ENCODE measurements at places on chromosomes 12 and 14.

GRCh38 chr12:105368047-105368646 is 37.7 kb downstream of the C12orf75 start:
- no peak for DNase-seq

DNA sequence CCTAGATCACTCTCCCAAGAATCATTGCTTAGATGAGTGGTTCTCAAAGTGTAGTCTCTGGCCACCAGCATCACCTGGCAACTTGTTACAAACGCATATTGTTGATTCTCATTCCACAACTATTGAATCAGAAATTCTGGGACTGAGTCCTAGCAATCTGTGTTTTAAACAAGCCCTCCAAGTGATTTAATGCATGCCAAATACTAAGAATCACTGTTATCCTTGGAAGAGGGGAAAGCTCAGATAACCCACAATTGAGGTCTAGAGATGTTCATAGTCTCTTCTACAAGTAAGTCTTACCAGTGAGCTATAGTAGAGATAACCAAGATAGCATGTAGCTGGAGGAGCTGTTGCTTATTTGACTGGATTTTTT is 666.6 kb downstream of the DIO2 start:
- no peak for DNase-seq

GRCh38 chr14:87524011-87524410 is 469.0 kb downstream of the GALC start:
- no peak for DNase-seq

GRCh38 chr14:50669441-50669986 is 1.4 kb upstream of the SAV1 start:
- no peak for DNase-seq

DNA sequence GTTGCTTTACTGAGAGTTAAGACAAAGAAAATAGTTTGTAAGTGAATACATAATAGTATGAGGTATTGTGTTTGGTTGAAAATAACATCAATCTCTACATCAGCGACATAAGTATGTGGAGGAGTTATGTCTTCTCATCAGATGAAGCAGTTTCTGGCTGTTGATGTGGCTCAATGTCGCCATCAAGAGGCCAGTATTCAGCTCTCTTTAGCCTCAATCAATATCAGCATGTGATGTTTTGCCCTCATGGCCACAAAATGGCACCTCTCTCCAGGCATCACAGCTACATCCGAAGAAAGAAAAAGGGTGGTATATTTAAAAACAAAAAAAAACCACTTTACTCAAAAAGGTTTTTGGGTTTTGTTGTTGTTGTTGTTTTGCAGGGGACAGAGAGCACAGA is 302.3 kb upstream of the TMEM132C start:
- no peak for DNase-seq

DNA sequence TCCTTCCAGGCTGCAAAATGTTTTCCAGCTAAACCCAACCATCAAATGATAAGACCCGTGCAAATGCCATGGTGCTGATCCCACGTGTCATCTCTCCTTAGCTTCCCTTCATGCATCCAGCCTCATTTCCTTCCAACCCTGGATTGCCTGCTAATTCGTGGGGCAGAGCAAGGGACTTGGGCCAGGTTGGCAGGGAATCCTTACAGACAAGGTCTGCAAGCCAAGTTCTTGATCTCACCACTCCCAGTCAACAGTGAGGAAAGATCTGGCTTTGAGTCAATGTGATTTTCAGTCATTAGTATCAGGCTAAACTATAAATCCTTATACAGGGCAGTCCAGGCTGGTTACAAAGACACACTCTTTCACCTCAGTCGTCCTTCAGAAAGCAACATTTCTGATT is 150.9 kb downstream of the ANO2 start:
- no peak for DNase-seq

DNA sequence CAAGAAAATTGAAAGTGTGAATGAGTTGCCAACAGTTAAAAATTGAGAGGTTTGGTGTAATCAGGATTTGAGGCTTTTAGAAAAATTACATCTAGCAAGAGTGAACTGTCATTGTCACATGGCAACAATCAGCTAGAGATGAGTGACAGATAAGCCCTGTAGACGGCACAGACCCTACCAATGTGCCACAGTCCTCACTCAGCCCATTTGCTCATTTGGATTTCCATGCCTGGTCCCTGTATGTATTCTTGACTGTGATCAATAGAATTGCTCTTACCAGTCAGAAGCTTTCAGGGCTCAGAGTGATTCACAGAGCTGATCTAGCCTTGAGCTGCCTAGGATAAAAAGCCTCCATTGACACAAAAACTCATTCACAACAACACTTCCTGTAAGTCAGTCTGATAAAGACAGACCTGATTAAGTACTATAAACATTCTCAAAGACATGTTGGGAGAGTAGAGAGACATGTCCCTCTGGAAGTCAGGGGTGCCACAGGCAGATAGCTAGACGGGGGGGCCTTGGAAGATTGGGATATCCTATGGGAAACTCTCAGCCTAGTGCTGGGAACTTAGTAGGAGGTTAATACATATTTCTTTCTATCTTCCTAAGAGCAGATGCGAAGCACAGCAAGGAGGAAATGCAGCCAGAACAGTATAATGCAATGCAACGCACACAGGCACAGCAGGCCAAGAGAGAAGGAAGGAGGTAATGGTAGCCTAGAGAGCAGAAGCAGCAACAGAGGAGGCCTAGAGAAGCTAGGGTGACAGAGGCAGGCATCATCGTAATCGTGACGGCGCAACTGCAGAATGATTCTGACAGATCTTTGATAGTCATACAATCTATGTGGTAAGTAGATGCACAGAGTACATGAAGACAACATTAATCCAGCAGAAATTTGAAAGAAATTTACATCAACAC is 2.0 kb upstream of the PELI2 start:
- no peak for DNase-seq

DNA sequence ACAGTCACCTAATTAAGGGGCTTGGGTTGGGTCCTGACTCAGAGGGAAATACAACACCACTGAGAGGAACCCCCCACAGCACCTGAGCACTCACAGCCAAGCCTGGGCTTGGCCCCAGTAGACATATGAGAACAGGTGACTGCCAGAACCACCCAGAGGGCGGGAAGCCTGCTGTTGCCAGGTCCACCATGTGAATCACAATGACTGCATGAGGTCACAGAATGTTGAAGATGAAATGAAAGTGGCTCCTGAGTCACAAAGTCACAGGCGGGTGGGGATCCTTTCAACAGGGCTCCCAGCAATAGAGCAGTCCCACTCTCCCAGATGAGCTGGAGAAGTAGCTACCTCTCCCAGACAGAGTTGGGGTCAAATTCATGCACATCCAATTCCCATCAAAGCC is at the start of gene LRRC74A:
TSS of gene LRRC74A (plus strand) at position 287 of the 400 bp plus-strand sequence. CDS start 290 bp downstream, outside the sequence.
- no peak for DNase-seq

GRCh38 chr14:23071244-23071920 is 14.1 kb upstream of the CDH24 start:
- no peak for DNase-seq

- DNase-seq = no peak
These were observed 7.5 kb downstream of the MAP3K9 start for GRCh38 chr14:70801836-70802235.

DNA sequence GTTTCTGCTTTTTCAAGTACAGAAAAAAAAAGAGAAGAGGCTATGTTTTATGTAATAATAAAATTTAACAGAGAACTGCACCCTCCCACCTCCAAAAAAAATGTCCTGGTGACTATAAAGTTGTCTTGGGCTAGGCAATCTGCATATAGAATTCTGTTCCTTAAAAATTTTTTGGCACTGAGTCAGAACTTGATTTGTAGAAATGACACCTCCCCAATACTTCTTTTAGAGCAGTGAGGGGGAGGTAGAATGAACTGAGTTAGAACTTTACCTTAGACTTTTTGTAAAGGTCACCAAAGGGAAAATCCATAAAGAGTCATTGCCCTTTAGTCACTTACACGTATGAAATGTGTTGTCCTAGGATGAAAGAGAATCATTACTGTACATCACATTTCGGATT is 80.0 kb downstream of the BTG1 start:
- DNase-seq = no peak

DNA sequence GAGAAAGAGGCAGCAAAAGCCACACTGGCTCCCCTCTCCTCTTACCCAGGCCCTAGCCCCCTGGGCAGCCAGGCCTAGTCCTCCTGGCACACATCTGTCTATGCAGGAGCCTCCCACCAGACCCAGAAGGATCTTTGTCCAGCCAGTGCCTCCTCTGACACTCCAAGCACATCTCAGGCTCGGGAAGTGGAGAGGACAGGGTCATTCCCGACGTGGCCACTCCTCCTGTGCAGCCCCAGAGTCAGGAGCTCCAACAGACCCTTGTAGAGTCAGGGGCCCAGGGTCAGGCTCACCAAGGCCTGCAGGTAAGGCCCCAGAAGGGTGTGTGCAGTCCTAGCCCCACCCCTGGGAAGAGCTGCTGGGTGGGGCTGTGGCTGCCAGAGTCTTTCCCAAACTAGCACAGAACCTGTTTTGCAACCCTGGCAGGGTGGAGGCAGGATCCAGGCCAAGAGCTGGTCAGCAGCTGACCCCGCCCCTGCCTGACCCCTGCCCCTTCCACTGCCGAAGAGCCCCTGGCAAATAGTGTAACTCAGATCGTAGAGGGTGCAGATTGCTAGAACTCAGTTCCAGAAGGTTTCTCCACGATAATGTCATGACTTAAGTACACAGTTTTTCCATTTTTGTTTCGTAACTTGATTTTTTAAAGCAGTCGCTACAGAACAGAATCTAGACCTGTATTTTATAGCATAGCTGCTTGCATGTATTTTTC is 26.6 kb upstream of the PNMA1 start:
- no peak for DNase-seq

- DNase-seq = no peak
These were observed 46.2 kb upstream of the GRIP1 start for GRCh38 chr12:66725031-66725430.

GRCh38 chr12:49577589-49578315 is 9.8 kb upstream of the MCRS1 start:
- DNase-seq = no peak

GRCh38 chr12:85509081-85509856 is 229.2 kb downstream of the ALX1 start:
- DNase-seq = no peak

- DNase-seq = no peak
These were observed 14.1 kb downstream of the CORO1C start for GRCh38 chr12:108717243-108717642.

DNA sequence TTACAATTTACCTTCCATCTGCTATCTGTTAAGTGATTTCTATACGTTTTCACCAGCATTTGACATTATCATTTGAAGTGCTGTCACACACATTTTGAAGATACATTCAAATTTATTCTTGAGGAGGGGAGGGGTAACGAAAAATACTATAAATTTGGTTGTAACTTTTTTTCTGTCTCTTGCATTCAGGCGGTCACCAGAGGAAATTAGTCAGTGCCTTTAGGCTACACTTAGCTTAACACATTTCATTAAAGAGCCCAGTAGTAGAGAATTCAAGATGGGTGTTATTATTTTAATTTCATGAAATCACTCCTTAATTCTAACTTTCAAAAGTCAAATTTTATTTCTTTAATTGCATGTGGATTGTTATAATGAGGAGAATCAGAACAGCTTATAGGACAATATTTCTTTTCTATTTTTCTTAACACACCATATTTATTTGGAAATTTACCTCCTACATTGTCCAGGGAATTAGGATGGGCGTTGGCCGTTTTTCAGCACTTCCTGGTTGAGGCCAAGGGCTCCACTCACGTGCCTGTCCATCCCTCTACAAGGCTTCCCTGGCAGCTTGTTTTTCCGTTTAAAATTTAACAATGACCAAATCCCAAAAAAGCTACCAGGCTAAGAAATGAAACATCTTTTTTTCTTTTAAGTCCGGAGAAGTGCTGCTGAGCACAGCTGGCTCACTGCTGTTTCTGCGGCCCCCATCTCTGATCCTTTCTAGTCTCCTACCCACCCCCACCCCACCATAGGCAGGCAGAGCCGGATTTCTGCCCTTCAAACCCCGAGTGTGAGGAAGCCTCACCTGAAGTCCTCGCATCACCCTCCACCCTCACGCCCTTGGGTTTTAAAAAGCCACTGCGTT is 1.1 kb upstream of the FAR2 start:
- no peak for DNase-seq

DNA sequence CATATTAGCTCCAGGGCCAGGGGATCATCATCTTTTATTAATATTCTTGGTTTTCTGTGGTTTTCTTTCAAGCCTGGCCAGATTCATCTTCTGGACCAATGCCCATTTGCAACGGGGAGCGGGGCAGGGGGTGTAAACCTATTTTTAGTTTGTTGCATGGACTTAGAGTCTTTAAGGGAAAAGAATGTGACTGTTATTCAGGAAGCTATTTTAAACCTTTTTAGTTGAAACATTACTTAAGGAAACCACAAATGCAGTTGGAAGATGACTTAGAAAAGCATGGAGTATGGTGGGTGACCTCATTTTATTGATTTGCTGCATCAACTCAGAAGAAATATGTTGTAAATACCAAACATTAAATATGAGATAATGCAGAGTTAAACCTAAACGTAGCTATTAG is 368.4 kb upstream of the E2F7 start:
- DNase-seq = no peak

- no peak for DNase-seq
These were observed 2.4 kb upstream of the HOXC4 start for GRCh38 chr12:54051026-54051842.

GRCh38 chr12:108570743-108571608 is 8.6 kb downstream of the ISCU start:
- DNase-seq = no peak

- no peak for DNase-seq
These were observed 10.6 kb downstream of the MCRS1 start for GRCh38 chr12:49557187-49557916.

DNA sequence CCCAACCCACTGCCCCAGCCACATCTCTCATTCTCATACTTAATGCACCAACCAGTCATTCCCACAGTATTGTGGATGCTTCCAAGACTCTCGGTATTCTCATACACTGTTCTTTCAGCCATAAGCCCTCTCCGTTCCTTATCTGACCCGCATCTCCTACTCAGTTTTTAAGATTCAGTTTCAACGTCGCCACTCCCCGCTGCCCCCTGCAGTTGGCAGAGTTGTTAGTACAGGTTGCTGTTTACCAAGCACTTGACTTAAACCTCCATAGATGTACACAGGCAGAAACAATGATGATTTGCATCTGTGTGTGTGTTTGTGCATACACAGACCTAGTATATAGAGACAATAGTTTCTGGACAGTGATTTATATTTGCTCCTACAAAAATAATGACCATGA is 40.2 kb downstream of the PAH start:
- no peak for DNase-seq

- DNase-seq = no peak
These were observed 18.7 kb upstream of the KIF26A start for GRCh38 chr14:104119488-104120251.

- no peak for DNase-seq
These were observed 472.7 kb upstream of the FLRT2 start for GRCh38 chr14:85057221-85057620.

GRCh38 chr12:123696646-123697045 is 15.5 kb upstream of the ATP6V0A2 start:
- no peak for DNase-seq

GRCh38 chr12:91155990-91156389 is 26.6 kb downstream of the DCN start:
- DNase-seq = no peak

Measured in anterior cingulate cortex (tissue), 58 donors.